ENCODE measurements at places on chromosomes 3 and 15.

- H3K36me3 ChIP-seq, result peaks cover 42% of the 10 kb centered on the region
- no peak for DNase-seq
- no peak overlapping the region for H3K4me3 ChIP-seq
- no peaks in the 10 kb centered on the region for H3K27me3 ChIP-seq
Measured at GRCh38 chr3:13324835-13325501, 95.2 kb downstream of the NUP210 start.

DNA sequence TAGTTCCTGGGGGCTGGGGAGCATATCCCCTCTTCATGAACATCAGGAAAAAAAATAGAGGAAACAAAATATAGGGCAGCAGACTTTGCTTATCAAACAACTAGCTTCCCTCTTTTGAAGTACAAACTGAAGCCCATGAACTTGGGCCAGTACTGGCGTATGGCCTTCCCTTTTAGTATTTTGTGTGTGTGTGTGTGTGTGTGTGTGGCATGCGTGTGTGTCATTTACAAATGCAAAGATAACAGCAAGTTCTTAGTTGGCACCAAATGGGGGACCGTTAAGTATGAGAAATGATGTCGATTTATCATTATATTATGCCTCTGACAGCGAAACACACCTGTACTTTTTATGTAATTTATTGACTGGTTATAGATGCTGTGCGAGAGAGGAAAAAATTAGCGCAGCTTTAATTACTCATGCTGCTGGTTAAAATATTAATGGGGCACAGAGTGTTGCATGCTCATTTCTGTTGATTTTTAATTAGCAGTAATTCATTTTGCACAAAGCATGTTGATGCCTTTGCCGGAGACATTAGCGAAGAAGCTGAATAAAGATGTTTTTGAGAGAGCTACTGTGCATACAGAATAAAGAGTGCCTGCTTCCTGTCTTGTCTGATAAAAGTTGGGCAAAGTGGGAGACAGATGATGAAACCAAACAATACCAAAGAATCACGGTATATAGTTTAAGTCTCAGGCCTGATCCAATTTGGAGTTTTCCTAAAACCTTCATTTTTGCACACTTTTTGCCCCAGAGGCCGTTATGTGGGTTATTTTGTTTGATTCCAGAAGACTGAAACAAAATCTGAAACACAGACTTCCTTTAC, 297.1 kb downstream of the SATB1 start:
- no peak overlapping the region for H3K4me3 ChIP-seq
- H3K4me1 ChIP-seq, result no peaks in the 10 kb centered on the region
- no peak for DNase-seq
- peaks cover 2% of the 10 kb centered on the region for H3K27me3 ChIP-seq
- no peaks in the 10 kb centered on the region for H3K36me3 ChIP-seq

DNA sequence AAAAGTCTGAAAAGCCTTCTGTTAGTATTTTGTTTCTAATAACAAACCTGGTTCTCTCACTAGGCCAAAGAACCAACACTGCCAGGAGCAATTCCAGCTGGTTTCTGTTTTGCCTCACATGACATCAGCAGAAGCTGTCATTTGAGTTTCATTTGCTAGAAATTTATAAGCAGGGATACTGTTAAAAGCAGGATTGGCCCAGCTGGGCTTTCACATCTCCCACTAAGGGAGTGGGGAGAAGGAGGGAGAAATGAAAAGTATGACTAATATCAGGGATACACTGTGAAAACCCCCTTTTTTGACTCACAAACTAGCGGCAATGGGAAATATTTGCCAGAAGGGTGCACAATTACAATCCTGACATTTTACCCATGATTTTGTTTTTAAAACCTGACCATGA, 5.3 kb downstream of the CCDC80 start:
- no peak for DNase-seq
- H3K4me1 ChIP-seq, result peaks cover 23% of the 10 kb centered on the region
- H3K36me3 ChIP-seq, result no peaks in the 10 kb centered on the region
- H3K27me3 ChIP-seq, result no peaks in the 10 kb centered on the region
- H3K27ac ChIP-seq, result peak overlapping the region; percentile 6
- no peak overlapping the region for H3K4me3 ChIP-seq

- H3K4me1 ChIP-seq, result peaks cover 11% of the 10 kb centered on the region
- DNase-seq, result no peak
- no peak overlapping the region for H3K27ac ChIP-seq
- H3K27me3 ChIP-seq, result peaks cover 2% of the 10 kb centered on the region
- H3K4me3 ChIP-seq, result no peak overlapping the region
Measured at GRCh38 chr15:28931828-28932227, 46.1 kb downstream of the APBA2 start.

DNA sequence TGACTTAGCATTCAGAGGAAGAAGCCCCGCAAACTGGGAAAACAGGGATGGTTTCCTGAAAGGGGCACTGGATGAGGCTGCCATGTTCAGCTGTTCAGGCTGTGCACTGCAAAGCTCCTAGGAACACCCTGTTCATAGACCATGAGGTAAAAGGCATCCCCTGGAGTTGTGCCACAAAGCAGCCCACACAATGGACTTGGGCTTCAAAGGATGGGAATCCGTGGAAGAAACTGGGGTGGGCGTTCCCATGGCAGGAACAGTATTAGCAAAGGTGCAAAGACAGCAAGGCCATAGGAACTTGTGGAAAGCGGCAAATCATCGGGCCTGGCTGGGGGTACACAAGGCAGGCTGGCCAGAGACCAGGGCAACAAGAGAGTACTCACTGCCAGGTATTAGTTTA, 8.9 kb downstream of the OXTR start:
- H3K4me1 ChIP-seq, result no peaks in the 10 kb centered on the region
- no peaks in the 10 kb centered on the region for H3K36me3 ChIP-seq
- H3K27me3 ChIP-seq, result peaks cover 2% of the 10 kb centered on the region
- DNase-seq, result no peak
- H3K4me3 ChIP-seq, result no peak overlapping the region

- no peaks in the 10 kb centered on the region for H3K27me3 ChIP-seq
- DNase-seq, result no peak
- H3K27ac ChIP-seq, result no peak overlapping the region
- no peaks in the 10 kb centered on the region for H3K36me3 ChIP-seq
- no peak overlapping the region for H3K4me3 ChIP-seq
Measured at GRCh38 chr3:48402281-48402732, 27.6 kb downstream of the PLXNB1 start.

- no peaks in the 10 kb centered on the region for H3K36me3 ChIP-seq
- DNase-seq, result no peak
- H3K4me1 ChIP-seq, result no peaks in the 10 kb centered on the region
- H3K4me3 ChIP-seq, result no peak overlapping the region
Measured at GRCh38 chr3:184737063-184737462, 25.2 kb upstream of the MAGEF1 start.

- DNase-seq, result no peak
- no peak overlapping the region for H3K27ac ChIP-seq
- H3K4me3 ChIP-seq, result no peak overlapping the region
- H3K36me3 ChIP-seq, result no peaks in the 10 kb centered on the region
- H3K4me1 ChIP-seq, result no peaks in the 10 kb centered on the region
Measured at GRCh38 chr15:29611057-29611456, 211.2 kb downstream of the TJP1 start.

DNA sequence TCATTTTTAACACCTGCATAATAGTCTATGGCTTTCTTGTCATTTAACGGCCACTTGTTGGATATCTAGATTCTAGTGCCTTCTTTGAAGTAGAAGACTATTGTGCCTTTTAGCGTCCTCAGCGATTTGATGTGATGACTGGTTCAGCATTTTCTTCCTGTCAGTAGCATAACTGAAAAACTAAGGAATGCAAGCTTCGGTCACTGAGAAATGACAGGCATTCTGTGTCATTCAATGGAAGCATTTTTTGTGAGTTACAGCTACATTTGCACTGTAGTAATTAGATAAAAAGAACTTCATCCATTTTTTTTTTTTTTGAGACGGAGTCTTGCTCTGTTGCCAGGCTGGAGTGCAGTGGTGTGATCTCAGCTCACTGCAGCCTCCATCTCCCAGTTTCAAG, 10.3 kb downstream of the NEK11 start:
- peaks cover 5% of the 10 kb centered on the region for H3K27me3 ChIP-seq
- no peak overlapping the region for H3K4me3 ChIP-seq
- H3K36me3 ChIP-seq, result peaks cover 3% of the 10 kb centered on the region
- H3K4me1 ChIP-seq, result peaks cover 19% of the 10 kb centered on the region

DNA sequence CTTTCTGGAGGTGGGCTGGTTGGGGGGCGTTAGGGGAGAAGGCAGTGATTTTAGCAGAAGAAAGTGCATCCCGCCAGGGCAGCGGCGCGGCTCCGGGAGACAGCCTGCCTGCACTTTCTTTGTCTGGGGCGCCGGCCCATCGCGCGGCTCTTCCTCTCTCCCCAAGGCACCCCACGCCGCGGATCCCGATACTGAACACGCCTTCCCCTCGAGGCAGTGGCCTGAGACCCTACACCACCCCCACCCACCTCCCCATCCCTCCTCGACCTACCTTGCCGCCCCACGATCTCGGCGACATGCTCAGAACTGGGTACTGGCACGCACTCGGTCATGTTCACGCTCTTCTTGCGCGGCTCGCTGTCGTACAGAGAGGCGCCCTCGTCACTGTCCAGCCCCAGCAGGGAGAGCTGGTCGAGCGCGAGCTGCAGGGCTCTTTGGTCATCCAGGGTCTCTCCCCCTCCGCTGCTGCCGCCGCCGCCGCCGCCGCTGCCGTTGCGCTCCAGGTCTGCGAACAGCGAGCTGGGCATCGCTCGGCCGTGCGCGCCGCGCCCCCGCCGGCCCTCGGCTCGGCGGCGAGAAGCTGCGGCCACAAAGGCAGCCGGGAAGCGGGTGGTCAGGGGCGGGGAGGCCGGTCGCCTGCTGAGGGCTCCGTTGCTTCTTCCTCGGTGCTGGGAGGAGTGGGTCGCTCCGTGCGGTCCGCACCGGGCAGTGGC, 483 bp downstream of the MEX3B start:
- H3K36me3 ChIP-seq, result no peaks in the 10 kb centered on the region
- H3K4me3 ChIP-seq, result peak overlapping the region; percentile 77
- peaks cover 12% of the 10 kb centered on the region for H3K4me1 ChIP-seq
- H3K27ac ChIP-seq, result no peak overlapping the region

GRCh38 chr3:120421926-120422325, 28.9 kb downstream of the FSTL1 start:
- peaks cover 11% of the 10 kb centered on the region for H3K27me3 ChIP-seq
- DNase-seq, result no peak
- no peak overlapping the region for H3K27ac ChIP-seq
- H3K4me1 ChIP-seq, result peaks cover 20% of the 10 kb centered on the region

- no peaks in the 10 kb centered on the region for H3K27me3 ChIP-seq
- DNase-seq, result no peak
- H3K36me3 ChIP-seq, result no peaks in the 10 kb centered on the region
- no peaks in the 10 kb centered on the region for H3K4me1 ChIP-seq
- no peak overlapping the region for H3K4me3 ChIP-seq
- no peak overlapping the region for H3K27ac ChIP-seq
Measured at GRCh38 chr3:26588931-26589330, 33.6 kb upstream of the LRRC3B start.

DNA sequence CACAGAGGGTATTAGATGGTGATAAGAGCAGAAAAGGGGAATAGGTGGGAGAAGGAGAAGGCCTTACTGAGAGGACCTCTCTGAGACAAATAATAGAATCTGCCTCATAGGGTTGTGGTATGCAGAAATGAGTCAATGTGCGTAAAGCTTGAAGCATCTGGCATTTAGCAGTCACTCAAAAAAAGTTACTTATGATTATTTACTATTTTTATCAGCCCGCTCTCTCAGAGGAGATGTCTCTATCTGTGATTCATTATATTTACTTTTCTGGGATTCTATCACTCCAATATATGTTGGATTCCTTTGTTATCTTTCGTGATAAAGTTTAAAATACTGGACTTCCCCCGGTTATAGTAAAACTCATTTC, 4.6 kb upstream of the TM4SF1 start:
- H3K36me3 ChIP-seq, result no peaks in the 10 kb centered on the region
- H3K4me1 ChIP-seq, result peaks cover 13% of the 10 kb centered on the region
- no peak overlapping the region for H3K27ac ChIP-seq
- peaks cover 1% of the 10 kb centered on the region for H3K27me3 ChIP-seq
- no peak overlapping the region for H3K4me3 ChIP-seq
- DNase-seq, result no peak

DNA sequence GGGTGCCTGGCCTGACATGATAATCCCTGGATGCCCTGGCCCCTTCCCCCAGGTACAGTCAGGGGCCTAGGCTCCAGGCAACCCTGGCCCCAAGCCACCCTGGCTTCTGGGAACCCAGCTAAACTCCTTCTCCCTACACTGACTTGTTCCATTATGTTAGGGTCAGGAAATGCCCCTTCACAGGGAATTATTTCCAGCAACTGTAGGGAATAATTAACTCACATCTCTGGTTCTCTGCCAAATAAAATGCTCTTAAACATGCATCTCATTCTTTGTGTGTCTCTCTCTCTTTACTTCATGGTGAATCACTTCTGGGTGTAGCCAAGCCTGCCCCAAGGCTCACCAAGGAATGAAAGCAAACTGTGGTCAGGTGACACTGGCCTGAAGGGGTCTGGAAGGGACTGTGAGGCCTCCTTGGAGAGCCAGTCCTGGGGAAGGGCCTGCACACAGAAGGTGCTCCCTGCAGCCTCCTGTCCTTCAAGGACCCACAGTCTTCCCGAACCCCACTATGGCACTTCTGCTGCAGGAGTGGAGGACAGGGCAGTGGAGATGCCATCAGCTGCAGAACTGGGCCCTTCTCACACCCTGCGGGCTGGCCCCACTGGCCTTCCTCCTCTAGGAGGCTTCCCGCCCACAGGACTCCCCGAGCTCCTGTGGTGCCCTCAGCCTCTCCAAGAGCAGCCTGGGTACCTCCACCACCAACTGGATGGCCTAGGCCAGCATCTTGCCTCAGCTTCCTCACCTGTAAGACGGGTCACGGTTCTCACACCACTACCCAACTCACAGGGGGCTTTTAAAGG, 17.6 kb downstream of the TKT start:
- no peak overlapping the region for H3K4me3 ChIP-seq
- peaks cover 31% of the 10 kb centered on the region for H3K36me3 ChIP-seq
- H3K27me3 ChIP-seq, result no peaks in the 10 kb centered on the region

GRCh38 chr3:152717252-152717651, 117.7 kb upstream of the P2RY1 start:
- no peak for DNase-seq
- H3K27ac ChIP-seq, result no peak overlapping the region
- H3K4me3 ChIP-seq, result no peak overlapping the region
- no peaks in the 10 kb centered on the region for H3K4me1 ChIP-seq
- H3K36me3 ChIP-seq, result no peaks in the 10 kb centered on the region

GRCh38 chr15:25345943-25346342, 92.9 kb downstream of the UBE3A start:
- no peaks in the 10 kb centered on the region for H3K27me3 ChIP-seq
- peak overlapping the region; percentile 52 for H3K27ac ChIP-seq
- no peak overlapping the region for H3K4me3 ChIP-seq
- H3K36me3 ChIP-seq, result peaks cover 59% of the 10 kb centered on the region
